ENCODE measurements at places on chromosomes 16 and 17.

DNA sequence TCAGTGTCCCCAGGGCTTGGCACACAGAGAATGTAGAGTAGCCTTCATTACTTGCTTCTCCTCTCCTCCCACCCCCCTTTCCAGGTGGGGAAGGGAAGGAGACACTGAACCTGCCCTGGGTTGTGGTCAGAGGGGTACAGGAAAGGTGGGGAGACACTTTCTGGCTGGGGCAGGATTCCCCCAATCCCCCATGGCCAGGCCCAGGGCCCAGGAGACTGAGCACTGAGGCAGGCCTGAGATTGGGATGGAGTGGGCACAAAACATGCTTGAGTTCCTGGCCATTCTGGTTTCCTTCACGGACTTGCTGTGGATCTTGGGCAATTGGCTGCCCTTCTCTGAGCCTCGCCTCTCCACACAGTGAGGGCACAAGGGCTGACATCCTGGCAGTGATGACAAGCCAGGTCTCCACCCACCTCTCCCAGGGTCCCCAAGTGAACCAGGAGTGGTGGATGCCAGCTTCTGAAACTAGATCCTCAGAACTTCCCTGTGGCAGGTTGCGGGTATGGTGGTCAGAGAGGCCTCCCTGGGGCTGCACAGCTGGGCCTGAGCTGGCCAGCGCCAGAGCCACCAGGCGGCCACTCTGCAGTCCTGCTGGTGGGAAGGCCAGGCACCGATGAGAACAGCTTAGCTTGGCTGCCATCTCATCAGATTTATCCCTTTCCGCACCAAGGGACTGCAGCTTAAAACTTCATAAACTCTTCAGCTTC, 9.3 kb downstream of the ZNF629 start:
- DNase-seq = no peak

DNA sequence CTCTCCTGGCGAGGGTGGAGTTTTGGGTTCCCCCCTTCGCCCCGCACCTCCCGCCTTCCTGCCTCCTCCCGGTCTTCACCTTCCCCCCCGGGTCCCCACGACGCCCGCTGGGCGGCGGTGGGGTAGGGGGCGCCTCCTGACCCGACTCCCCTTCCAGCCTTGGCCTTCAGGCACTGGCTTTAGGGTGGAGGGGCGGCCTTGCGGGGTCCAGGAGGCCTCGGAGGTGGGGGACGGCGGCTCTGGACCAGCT, 2.4 kb downstream of the SLC16A3 start:
- no peak for DNase-seq

DNA sequence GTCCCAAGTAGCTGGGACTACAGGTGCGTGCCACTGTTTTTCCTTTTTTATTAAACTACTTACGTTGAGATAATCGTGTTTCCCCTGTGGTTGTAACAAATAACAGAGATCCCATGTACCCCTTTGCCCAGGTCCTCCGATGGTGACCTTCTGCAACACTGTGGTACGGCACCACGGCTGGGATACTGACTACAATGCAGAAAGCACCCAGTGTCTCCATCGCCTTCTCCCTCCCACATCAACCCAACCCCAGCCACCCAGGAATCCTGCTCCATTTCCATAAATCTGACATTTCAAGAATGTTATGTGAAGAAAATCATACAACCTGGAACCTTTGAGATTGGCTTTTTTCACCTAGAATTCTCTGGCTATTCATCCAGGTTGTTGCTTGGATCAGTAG, 22.1 kb downstream of the MPRIP start:
- DNase-seq = no peak

DNA sequence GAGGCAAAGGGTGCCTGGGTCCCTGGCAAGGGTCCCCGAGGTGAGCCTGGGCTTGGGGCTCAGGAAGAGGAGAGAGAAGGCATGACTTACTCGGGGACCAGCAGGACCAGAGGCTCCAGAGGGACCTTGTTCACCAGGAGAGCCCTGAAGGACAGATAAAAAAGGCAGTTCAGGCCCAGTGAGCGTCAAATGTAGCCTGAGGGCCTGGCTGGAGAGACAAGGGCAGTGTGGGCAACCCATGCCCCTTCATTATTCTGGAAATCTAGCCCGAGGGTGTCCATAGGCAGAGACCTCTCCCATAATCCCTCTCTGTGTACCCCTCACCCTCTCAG, 14.1 kb downstream of the COL1A1 start:
- DNase-seq = no peak

DNA sequence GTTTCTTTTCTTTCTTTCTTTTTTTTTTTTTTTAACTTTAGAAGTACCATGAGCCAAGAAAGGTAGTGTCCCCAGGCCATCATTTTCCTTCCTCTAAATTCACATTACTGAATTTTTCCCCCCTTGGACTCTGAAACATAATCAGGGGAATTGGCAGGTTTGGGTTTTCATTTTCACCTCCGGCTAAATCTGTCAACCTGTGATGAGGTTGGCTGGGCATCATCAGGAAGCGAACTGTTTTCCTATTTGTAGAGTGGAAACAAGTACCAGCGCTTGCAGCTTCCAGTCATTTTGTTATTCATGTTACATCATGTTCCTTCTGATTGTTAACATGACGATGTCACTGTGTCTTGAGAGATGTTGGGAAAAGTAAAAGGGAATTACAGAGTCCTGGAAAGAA, 641.9 kb upstream of the RBFOX1 start:
- no peak for DNase-seq

- DNase-seq = no peak
Observed at GRCh38 chr16:87163637-87164036, 153.6 kb downstream of the C16orf95 start.

DNA sequence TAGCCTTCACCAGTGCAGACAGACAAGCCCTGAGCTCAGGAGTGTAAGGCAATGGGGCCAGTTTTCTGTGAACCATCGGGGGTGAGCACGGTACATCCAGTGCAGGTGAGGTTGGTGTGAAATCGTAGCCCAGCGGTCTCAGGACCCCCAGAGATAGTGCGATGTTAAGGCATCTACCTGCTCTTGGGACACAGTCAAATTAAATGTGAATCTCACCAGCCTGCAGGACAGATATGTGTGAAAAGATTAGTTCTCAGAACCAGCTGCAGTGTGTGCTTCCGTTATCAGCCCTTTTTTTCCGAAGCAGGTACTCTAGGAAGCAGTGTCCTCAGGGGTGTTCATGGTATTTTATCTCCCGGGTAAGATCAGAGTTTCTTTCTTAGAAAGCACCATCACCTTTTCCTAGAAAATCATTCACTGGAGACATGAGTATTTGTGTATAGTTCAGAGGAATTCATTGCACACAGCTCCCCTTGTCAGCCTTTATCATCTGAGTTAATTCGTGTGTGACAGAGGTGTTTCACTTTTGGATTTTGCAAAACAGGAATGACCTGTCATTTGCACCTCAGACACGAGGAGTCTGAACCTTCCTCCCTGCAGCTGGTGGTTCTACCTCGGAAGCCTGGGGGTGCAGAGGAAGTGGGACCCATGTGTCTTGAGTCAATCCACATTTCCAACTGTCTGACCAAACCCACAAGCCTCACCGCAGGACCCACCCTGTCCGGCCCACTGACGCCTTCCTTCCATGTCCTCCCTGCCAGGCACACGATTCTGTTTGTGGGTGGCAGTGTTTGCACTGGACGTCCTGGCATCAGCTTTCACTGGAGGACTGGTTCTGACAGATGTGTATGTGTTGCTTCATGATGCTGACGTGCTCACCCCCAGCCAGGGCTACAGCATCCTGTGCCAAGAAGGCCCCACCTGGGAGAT, 107.8 kb downstream of the CLEC16A start:
- peak; percentile 86 for DNase-seq

DNA sequence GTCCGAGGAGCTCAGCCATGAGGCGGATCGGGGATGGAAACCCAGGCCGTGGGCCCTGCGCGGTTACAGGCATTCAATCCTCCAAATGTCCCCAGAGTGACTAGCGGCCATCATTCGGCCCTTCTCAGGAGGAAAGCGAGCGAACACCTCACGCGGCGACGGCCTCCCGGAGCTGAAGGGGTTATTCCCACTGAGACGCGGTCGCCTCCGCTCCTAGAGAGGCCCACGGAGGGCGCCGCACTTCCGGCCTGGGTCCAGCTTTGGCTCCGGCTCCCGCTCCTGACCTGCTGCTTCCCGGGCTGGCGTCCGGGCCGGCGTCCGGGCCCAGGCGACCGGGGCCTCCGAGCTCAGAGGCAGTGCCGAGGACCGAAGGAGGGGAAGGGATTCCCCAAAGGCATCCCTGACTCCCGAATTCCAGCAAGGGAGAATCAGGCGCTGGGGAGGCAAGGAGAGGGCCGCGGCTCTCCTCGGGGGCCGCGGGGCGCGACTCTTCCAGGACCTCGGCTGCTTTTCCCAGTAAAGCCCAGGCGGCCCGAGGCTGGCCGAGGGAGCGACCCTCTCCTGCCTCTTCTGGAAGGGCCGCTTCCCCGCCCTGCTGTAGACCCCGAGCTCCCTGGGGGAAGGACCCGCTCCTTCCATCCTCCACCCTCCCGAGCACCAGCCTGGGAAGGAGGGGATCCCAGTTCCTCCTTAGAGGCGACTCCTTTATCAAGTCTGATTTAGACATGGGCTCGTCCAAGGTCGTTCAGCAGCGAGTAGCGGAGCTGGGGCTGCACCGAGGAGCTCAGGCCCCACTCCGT, 18.6 kb upstream of the ZNF629 start:
- peak; percentile 64 for DNase-seq

- DNase-seq = no peak
Observed at GRCh38 chr17:7632492-7632894, 2.6 kb downstream of the SHBG start.

- DNase-seq = no peak
Observed at GRCh38 chr17:53942898-53943297, 120.2 kb downstream of the KIF2B start.

DNA sequence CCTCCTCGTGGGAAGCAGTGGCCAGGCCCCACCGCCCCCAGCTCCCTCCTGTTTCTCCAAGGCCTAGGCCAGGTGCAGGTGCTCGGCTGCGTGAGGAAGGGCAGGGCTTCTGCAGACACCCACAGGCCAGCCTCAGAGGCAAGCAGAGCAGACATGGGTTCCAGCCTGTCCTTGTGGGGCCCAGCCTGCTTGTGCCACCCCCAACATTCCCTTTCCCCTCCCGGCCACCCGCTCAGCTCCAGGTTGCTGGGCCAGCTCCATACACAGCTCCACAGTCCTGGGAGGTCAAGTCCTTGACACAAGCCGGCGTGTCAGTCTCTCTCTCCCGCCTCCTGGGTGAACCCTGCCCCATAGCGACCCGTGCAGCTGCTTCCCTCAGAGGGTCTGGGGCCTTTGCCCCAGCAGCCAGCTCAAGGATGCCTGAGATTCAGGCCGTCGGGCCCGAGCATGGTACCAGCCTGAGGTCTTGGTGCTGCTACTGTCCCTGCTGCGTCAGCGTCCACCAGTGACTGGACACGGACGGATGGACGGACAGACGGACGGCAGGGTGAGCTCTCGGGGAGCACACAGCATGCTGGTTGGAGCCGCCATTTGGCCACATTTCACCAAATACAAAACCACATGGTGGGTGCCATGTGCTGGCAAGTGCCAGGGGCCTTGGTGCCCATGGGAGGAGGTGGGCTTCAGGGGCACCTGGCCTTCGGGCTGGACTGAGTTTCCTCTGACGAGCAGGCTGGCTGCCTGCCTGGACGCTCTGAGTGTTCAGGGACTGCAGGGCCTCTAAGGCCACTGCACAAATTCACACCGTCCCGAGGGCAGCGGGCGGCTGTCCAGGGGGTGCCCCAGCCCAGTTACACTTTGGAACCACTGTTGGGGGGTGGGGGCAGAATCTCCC, 8.0 kb downstream of the SECTM1 start:
- DNase-seq = no peak

DNA sequence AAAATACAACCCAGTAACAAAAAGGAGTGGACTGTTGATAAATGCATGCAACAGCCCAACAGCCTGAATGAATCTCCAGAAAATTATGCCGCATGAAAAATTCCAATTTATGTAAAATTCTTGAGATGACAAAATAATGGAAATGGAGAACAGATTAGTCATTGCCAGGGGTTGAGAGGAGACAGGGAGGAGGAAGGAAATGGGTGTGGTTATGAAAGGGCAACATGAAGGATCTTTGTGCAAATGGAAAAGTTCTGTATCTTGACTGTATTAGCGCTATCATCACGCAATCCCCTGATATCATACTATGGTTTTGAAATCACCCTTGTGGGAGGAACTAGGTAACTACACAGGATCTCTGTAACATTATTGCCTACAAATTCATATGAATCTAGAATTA, 1058.3 kb upstream of the RBFOX1 start:
- no peak for DNase-seq

- no peak for DNase-seq
Observed at GRCh38 chr16:7303052-7303610, 29.5 kb upstream of the RBFOX1 start.

GRCh38 chr16:63877401-63877800, 1244.5 kb downstream of the CDH11 start:
- no peak for DNase-seq
